ENCODE measurements at places on chromosomes 5 and 9. TPM values are rescaled to one million over a fixed set of nuclear protein-coding genes. Genes with fewer than 3 reads are reported as not detected.

C1QTNF2 gene
- total RNA-seq: 0.16 TPM

DNA sequence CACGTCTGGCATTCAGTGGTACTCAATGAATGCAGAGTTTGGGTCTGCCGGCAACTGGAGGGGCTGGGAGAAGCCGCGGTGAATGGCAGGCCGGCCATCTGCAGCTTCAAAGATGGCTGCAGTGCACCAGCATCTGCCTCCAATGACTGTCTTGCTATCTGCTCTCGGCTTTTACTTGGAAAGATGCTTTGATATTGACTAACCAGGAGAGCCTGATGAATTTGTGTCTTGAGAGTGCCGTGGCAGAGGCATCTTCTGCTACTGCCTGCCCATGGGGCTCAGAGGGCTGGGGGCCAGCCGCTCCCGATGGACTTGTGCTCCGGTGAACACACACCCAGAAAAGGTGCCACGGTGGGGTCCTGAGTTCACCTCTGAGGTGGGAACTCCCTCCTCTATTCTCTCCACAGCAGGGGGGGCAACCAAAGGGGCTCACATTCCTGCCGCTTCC is 164.5 kb downstream of the COL23A1 start:
- no peak overlapping the region for H3K27ac ChIP-seq
- H3K4me1 ChIP-seq: peaks cover 3% of the 10 kb centered on the region
- no peak for DNase-seq
- H3K4me3 ChIP-seq: no peak overlapping the region
- no peaks in the 10 kb centered on the region for H3K36me3 ChIP-seq

GRCh38 chr9:130095872-130096271 is 42.2 kb downstream of the GPR107 start:
- no peak overlapping the region for H3K27ac ChIP-seq
- no peak for DNase-seq
- no peak overlapping the region for H3K4me3 ChIP-seq
- no peaks in the 10 kb centered on the region for H3K4me1 ChIP-seq

DNA sequence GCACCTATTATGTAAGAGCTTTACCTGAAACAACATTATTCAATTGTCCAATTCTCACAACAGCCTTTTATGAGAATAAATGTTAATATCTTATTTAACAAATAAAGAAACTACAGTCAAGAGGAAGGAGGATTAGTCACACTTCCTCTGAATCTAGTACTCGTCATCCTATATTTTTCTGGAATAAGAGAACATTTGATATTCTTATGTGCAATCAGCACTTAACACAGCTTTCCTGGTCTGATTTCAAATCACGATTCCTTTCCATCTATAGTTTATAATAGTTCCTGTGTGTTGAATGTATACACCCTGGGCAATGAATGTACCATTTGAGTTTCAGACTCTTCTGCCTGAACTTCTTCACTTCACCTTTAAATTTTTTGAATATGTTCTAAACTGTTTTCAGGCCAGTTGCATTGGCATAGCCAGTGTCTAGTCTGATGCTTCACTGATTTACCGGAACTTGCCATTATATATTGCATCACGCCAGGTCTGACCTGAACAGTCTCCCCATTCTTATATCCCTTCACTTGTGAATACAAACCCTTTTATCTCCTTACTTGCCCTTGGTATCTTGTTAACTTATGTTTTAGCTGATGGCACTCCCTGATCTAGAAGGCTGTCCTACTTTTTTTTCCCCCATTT is 698.3 kb downstream of the MAT2B start:
- H3K27ac ChIP-seq: no peak overlapping the region
- H3K4me1 ChIP-seq: no peaks in the 10 kb centered on the region
- H3K36me3 ChIP-seq: no peaks in the 10 kb centered on the region
- H3K27me3 ChIP-seq: no peaks in the 10 kb centered on the region
- no peak for DNase-seq

- H3K27ac ChIP-seq: no peak overlapping the region
- H3K36me3 ChIP-seq: peaks cover 11% of the 10 kb centered on the region
- H3K27me3 ChIP-seq: no peaks in the 10 kb centered on the region
Measured at GRCh38 chr9:90891308-90892040, 89.9 kb downstream of the SYK start.
